ENCODE measurements at places on chromosomes 2 and 18.

DNA sequence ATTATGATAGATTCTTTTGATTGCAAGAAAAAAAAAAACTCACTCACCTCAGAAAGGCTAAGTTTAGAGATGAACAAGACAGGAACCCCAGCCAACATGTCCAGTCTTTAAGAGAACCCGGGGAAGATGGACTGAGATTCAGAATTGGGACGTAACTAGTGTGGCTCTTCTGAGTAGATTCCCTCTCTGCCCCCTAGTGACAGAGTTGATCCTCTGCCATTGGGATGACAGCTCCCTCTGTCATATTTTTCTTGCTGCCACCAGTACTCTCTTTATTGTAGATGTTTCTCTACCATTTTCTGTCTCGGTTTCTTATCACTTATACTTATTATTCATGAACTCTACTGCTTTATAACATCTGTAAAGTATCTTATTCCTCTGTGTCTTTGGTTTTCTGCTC lies 77.7 kb downstream of the GULP1 start:
- DNase-seq: no peak

DNA sequence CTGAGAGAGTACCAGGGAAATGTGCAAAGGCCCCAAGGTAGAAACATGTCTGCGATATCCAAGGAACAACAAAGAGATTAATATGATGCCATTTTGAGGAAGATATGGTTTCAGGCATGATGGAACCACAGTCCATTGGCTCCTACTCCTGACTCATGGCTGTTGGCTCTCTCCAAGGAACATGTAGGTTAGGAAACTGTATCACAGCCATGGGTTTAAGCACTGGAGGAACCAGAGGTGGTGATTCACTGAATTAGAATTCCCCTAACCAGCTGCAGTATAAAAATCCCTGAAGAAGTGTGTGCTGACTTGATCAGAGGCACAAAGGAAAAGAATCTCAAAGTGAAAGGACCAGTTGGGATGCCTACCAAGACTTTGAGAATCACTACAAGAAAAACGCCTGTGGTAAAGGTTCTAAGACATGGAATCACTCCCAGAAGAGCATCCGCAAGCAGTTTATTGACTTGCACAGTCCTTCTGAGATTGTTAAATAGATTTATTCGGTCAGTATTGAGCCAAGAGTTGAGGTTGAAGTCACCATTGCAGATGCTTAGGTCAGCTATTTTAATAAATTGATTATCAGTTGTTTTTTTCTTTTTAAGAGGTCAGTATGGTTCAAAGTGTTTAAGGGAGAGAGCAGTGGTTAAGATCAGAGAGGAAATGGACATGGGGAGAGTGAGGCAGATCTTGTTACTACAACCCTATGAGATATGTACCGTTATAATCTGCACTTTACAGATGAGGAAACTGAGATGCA lies 110.7 kb upstream of the OTX1 start:
- no peak for DNase-seq

- DNase-seq: no peak
These were observed 34.6 kb upstream of the IMPA2 start for GRCh38 chr18:11946756-11947155.

GRCh38 chr2:45859682-45860081 lies 208.2 kb downstream of the PRKCE start:
- no peak for DNase-seq

DNA sequence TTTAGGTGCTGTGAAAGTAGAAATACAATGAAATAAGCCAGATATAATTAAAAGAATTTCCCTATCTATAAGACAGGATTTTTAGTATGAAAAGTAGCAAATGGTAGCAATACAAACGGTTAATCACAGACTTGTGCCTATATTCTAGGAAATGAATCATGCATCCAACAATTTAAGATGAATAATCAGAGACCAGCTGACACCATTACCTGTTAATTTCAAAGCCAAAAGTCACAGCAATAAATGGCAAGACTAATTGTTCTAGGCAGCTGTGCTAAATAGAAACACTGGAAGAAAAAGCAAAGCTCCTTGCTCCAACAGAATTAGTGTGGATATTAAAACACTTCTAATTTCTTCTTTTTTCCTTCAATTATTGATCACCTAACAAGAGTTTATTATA lies 35.1 kb upstream of the MPP4 start:
- DNase-seq: no peak

Measured in stimulated activated CD4-positive, alpha-beta T cell treated with anti-CD3 and anti-CD28 coated beads, Interleukin-1b, Interleukin-23, amount 100 ng/mL, for 1 hour (primary cell).